ENCODE measurements at places on chromosomes 1 and 21. TPM values are rescaled to one million over a fixed set of nuclear protein-coding genes. Genes with fewer than 3 reads are reported as not detected.

AMPD1 gene
- total RNA-seq = not detected

- DNase-seq = no peak
These were observed 26.6 kb downstream of the BEND5 start for GRCh38 chr1:48750109-48750508.

LAX1 gene
- total RNA-seq = 0.69 TPM

HMCN1 gene
- 0.17 TPM for total RNA-seq

- peak; percentile 94 for DNase-seq
These were observed 42.5 kb downstream of the LGR6 start for GRCh38 chr1:202235856-202236837.

DNA sequence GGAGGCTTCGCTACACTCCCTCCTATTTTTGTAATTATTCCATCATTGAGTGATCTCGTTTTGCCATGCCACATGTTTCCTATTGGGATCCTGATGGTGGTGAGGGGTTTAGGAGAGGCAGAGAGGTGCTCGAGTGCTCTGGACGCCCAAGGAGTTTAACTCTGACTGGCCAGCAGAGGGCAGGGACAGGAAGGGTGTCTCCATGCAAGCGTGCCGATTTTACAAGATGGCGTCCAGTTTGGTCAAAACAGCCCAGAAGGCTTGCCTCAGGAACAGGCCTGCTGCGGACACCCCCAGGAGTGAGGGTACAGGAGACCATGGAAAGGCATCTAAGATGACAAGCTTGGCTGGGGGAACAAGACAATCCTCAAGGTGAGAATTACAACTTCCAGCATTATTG lies 33.8 kb upstream of the KCNE2 start:
- DNase-seq = no peak

DNA sequence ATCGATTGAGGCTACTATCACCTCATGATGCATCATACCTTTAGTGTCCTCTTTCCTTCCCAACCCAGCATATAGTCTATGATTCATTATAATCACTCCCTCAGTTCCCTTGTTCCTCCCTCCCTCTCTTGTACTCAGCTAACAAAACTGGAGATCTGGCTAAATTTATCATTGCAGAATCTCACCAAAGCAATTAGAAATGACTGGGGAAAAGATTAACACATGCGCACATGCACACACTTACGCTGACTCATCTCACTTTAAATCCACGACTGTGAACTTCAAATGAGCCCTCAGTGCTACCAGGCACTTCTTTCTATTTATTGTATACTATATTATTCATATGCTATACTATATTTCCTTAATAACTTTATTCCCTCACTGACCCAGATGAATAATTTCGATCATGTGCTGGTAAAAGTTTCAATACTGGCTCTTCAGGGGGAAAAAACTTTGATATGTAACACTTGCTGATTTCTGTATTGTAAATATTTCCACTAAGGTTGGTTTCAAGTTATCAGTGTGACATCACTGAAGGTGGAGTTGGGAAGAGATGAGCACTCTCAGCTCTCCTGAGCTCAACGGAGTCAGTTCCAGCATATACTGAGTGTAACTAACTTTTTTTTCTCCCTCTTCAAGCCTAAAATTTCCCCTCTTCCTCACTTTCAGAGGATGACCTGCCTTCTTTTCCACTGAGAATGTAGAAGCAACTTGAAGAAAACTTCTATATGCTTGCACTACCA lies 613.7 kb upstream of the B3GALT2 start:
- DNase-seq = no peak

MYOM3 gene
- total RNA-seq = 1.5 TPM

GRCh38 chr1:224528900-224529299 lies 87.2 kb upstream of the CNIH3 start:
- DNase-seq = peak; percentile 88

DNA sequence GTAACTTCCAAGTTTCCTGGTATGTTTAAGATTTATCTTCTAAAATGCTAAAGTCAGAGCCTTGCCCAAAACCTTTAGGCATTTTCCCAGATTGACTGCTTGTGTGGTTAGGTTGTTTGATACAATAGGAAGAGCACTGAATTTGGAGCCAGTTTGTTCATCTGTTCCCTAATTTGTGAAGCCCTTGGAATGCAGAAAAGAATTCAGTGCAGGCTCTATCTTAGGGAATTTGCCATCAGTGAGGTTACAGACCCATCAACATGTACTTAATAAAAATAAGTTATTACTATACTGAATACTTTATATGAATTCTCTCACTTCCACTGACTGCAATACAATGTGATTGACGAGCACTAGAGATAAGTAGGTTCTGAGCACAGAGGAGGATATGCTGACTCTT lies 120.2 kb downstream of the PIK3R3 start:
- no peak for DNase-seq

GRCh38 chr1:91611483-91611917 lies 110.8 kb downstream of the CDC7 start:
- no peak for DNase-seq

RAB42 gene
- 49.0 TPM for total RNA-seq

DNA sequence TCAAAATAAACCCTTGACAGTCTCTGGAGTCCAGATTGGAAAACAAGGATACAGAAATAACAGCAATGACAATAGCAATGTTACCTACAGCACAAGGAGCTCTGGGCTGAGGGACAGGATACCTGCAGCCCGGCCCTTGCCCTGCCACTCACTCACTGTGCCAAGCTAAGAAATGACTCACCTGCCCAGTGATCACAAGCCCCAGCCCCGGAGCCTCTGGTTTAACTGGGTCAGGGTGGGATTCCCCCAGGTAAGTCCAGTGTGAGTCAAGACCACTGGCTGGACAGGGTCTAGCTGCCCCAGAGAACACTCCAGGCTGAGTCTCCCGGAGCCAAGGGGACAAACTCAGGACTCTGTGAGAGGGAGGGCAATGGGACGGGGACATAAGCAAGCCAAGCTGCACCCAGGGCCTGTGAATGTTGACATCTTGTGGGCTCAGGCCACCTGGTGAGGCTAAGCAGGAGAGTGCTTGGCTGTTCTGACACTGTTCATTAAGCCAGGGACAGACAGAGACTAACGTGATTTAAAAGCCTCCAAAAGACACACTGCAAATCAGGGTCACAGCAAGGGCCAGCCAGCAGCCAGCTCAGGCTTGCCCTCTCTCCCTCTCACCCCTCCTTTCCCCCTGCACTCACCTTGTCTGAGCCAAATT lies 64.1 kb downstream of the MIS18A start:
- DNase-seq = no peak

DNA sequence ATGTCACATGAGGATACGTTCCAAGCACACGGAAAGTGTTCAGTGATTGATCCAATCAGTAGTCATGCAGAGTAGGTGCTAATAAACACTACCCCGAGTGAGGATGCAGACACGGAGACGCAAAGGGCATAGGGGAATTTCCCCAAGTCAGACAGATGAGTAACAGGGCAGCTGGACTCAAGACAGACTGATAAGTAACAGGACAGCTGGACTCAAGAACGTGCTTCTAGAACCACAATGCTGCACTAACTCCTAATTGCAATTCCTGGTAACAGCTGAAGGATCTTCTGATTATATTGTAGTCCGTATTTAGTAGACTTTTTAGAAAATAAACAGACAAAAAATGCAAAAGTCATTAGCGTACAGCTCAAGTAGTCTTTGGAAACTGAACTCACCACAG lies 1.9 kb upstream of the OR2T10 start:
- DNase-seq = no peak

- DNase-seq = peak; percentile 93
These were observed 21.1 kb downstream of the TBX19 start for GRCh38 chr1:168301664-168302320.

GRCh38 chr1:71086331-71086730 lies 5.5 kb upstream of the ZRANB2 start:
- peak; percentile 67 for DNase-seq

GRCh38 chr1:12438349-12438924 lies 179.6 kb downstream of the DHRS3 start:
- no peak for DNase-seq

LEPR gene
- total RNA-seq = 128 TPM

DNA sequence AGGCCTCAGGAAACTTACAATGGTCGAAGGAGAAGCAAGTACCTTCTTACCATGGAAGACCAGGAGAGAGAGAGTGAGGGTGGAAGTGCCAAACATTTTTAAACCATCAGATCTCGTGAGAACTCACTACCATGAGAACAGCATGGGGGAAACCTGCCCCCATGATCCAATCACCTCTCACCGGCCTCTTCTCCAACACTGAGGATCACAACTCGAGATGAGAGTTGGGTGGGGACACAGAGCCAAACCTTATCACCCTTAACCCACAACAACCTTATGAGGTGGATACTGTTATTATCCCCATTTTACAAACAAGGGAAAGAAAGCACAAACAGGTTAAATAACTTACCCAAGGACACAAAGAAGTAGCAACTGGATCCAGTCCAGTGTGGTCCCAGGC lies 80.5 kb downstream of the MPZL1 start:
- no peak for DNase-seq

TNFRSF4 gene
- total RNA-seq = not detected

KRTAP19-1 gene
- total RNA-seq = not detected

GPR37L1 gene
- 0.15 TPM for total RNA-seq

SLAMF6 gene
- total RNA-seq = not detected

- no peak for DNase-seq
These were observed 16.7 kb downstream of the FRRS1 start for GRCh38 chr1:99749504-99750347.

GRCh38 chr1:172657586-172657985 lies 1.3 kb upstream of the FASLG start:
- no peak for DNase-seq

DNA sequence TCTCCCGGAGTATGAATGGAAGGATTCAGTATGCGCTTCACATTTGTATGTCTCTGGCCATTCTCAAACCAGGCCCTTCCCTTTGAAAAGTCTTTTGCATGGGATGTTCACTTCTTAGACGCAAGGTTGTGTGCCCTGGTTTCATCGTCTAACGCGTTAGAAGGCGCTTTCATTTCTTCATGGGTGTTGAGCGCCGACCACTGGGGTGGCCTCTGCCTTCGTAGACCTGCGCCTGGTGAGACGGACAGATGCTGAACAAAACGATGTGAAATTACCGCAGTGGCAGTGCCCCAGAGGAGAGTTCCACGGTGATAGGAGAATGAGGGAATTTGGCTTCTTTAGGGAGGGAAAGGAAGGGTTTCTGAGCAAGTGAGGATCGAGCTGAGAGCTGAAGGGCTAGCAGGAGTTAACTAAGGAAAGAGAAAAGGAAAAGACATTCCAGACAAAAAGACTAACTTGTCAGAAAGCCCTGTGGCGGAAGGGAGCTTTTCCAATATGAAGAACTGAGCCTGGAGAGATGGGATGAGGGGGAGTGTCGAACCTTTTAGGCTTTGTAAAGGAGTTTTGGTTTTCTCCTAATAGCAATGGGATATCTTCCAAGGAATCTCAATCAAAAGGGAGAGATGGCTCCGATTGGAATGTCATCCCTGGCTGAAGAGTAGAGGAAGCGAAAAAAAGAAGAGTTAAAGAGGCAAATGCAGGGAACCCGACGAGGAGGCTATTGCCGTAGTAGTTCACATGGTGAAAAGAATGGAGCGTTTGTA lies 951 bp downstream of the GGPS1 start:
- DNase-seq = peak; percentile 36

PTGER3 gene
- 0.52 TPM for total RNA-seq

- no peak for DNase-seq
These were observed 90.8 kb downstream of the GTF2B start for GRCh38 chr1:88800382-88801051.

- DNase-seq = peak; percentile 82
These were observed 15.5 kb upstream of the AHCTF1 start for GRCh38 chr1:246947255-246947654.

LHX8 gene
- not detected for total RNA-seq

DNA sequence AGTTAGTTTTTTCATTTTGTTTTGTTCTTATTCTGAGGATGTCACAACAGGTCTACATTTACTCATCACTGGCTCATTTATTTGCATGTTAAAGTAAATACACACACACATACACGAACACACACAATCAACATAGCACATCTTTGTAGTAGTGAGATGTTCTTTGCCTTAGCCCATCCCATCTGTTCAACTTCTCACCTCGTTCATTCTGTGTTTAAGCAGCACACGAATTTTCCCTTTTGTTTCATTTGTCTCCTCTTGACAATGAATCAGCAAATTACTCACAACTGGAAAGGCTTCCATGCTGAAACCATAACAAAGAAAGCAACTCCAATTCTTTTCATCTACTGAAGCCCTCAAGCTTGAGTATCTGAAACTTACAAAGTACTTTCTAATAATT lies 133.3 kb upstream of the CHRM3 start:
- peak; percentile 10 for DNase-seq

GRCh38 chr21:44347911-44348451 lies 5.4 kb upstream of the TRPM2 start:
- DNase-seq = no peak

GRCh38 chr1:32665915-32666314 lies 14.9 kb downstream of the RBBP4 start:
- no peak for DNase-seq

DNA sequence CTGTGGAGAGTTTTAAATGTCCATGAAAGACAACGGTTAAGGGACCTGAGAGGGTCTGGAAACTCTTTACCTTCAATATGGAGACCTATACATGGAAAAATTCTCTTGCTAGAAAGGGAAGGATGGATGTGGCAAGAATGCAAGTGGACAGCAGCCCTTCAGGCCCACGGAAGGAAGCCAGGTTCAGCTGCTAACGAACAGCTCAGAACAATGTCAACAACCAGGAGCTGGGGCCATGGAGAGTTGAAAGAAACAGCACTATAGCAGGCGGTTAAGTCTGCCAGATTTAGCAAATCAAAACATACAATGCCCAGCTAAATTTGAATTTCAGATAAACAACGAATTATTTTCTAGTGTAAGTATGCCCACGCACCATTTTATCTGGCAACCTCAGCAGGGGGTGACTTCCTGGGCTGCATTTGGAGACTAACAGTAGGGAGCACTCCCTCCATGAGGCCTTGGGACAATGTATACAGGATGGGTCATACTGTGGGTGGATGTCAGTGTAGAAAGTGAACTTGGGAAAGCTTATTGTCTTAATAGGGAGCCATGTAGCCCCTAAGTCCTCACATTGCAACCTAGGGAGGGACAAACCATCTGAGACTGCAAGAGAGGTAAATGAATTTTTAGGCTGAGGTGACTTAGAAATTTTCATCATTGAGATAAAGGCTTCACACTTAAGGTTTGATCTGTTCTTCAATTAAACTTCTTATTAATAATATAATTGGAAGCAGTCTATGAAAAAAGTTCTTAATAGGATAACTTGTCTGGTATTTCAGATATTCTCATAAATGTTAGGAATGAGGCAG lies 7.8 kb upstream of the H3-3A start:
- no peak for DNase-seq

GRCh38 chr1:5220421-5220820 lies 566.0 kb downstream of the AJAP1 start:
- DNase-seq = no peak

GRCh38 chr21:45126204-45126626 lies 51.8 kb downstream of the ADARB1 start:
- DNase-seq = no peak

GRCh38 chr1:171083222-171083621 lies 7.5 kb upstream of the FMO3 start:
- DNase-seq = no peak

- no peak for DNase-seq
These were observed 50.1 kb upstream of the RWDD3 start for GRCh38 chr1:95183952-95184351.

PTGS2 gene
- total RNA-seq = 2.6 TPM

- DNase-seq = no peak
These were observed 29.3 kb upstream of the COL6A2 start for GRCh38 chr21:46068516-46069079.

GRCh38 chr1:7403265-7404045 lies 367.6 kb upstream of the VAMP3 start:
- peak; percentile 36 for DNase-seq

GRCh38 chr21:36790616-36791015 lies 91.7 kb downstream of the SIM2 start:
- no peak for DNase-seq

- DNase-seq = no peak
These were observed 38.8 kb downstream of the TRPM2 start for GRCh38 chr21:44392185-44392584.

OXCT2 gene
- 0.65 TPM for total RNA-seq

Data from renal cortical epithelial cell (primary cell).